ENCODE measurements at places on chromosomes 12 and 14.

DNA sequence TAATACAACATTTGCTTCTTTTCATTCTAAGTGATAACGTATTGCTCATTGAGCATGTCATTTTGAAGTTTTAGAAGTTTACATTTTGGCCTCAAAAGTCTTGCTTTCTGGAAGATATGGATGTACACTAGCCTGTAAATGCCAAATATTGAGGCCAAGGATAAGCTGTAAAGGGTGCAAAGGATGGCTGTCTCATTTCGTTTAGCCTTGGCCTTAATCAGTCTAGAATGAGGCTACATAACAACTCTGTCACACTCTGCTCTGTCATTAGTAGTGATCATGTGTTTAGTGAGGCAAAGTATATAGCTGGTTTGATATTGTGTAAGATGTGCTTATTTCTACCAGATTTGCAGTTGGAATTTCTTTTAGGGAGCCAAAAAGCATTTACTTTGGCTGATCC lies 344.5 kb downstream of the TMTC2 start:
- DNase-seq = no peak

DNA sequence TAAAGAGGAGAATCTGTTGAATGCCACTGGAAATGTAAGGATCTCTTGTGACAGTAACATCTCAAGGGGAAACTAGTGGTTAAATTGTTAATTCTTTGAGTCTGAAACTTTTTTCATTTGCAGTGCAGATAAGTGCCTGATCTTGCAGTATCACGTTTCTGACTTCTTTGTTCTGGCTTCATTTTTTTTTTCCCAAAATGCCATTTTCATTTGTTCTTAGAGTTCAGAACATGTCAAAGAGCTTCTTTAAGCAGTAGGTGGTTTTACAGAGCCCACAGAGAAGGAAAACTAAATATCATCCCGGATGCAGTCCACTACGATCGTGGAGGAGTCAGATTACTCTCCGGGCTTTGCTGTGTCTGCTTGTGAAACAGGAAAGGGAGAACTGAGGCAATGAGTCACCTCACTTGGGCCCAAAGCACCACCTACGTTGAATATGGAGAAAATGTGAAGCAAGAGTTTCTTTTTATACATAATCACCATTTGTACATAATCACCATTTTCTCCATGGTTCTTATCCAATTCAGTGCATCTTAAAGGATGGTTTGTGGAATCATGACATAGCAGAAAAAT lies 43.9 kb downstream of the HMGA2 start:
- DNase-seq = no peak

- DNase-seq = no peak
Observed at GRCh38 chr14:85310491-85311272, 219.3 kb upstream of the FLRT2 start.

DNA sequence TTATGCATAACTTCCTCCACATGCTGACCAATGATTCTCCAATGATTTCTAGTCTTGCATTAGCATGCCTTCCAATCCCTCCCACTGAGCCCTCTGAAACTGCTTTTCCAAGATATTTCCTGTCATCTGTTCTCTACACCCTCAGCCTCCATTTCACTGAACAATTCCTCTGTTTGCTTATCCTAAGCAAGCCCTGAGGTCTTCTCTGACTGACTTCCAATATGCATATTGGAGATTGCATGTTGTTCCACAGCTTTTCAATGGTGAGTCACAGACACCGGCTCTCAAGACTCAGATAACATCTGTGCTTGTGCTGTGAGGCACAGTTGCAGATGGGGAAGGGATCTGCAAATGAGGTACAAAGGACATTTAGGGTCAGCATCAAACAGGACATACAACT lies 141.0 kb downstream of the SLC16A7 start:
- no peak for DNase-seq

DNA sequence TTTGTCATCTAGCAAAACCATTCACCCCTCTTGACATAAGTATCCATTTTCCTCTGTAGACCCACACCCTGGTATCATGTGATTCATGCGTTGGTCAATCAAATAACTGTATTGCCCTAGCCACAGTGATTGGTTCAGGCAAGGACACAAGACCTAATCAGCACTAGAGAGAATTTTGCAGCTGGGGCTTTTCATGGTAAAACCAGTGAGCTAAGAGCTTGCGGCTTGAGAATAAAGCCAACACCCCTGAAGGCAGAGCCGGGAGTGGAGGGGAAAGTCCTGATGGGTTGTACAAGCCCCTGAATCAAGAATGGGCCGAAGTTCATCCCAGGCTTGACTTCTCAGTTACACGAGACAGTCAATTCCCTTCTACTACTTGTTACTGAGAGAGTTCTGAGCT lies 33.2 kb upstream of the LTBP2 start:
- peak; percentile 25 for DNase-seq

All from tongue (tissue), 3 donors.